ENCODE measurements at places on chromosomes 4 and X.

- DNase-seq = no peak
These were observed 285.5 kb downstream of the PDGFC start for GRCh38 chr4:156686120-156686519.

DNA sequence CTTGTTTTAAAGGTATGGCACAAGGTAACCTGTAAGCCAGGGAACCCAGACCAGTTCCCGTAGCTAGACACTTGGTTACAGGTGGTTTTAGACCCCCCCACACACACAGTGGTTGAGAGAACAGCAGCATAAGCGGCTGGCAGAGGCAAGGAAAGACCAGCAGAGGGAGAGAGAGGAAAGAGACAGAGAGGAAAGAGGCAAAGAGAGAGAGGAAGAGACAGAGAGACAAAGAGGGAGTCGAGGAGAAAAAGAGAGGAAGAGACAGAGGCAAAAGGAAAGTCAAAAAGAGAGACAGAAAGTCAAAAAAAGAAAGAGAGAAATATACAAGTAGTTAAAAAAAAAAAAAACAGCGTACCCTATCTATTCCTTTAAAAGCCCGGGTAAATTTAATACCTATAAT, 19.5 kb upstream of the PCSK1N start:
- DNase-seq = no peak

DNA sequence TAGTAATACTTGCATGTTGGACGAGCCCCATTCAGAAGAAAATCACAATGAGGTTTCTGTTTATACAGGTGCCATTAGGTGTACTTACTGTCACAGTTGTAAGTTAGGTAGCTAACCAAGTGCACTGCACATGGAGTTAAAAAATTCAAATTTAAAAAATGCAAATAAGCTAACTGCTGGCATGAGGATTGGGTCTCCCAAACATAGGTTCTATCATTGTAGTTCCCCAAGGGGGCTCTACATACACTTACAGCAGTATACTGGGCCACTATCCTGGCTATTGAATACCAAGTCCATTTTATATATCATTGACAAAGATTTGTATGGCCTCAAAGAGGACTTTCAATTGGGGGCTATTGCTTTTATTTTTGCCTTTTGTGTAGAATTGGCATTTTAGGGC, 153.4 kb downstream of the FMR1NB start:
- DNase-seq = no peak

- DNase-seq = no peak
These were observed 75.2 kb downstream of the JAKMIP1 start for GRCh38 chr4:6125103-6125651.

DNA sequence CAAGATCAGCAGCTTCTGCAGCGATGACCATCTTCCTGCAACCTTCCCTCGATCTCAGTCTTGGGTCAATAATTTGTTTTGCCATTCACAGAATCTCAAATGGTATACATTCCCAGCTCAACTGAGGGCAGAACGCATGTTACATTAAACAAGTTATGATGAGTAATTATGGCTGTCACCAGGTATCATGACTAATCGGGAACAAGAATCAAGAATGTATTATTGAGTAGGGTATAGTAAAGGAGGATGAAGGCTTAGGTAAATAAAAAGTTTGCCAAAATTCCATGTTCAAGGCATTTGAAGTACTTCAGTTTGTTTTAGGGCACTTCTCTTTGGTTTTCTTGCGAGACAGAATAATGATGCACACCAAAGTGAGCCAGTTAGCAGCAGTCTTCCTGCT, 194.1 kb downstream of the SH2D1A start:
- no peak for DNase-seq

- no peak for DNase-seq
These were observed 260.8 kb downstream of the BCOR start for GRCh38 chrX:39836802-39837420.

- no peak for DNase-seq
These were observed 368.3 kb upstream of the GNPDA2 start for GRCh38 chr4:45094684-45095083.

- DNase-seq = no peak
These were observed 41.3 kb downstream of the MND1 start for GRCh38 chr4:153385784-153386183.

DNA sequence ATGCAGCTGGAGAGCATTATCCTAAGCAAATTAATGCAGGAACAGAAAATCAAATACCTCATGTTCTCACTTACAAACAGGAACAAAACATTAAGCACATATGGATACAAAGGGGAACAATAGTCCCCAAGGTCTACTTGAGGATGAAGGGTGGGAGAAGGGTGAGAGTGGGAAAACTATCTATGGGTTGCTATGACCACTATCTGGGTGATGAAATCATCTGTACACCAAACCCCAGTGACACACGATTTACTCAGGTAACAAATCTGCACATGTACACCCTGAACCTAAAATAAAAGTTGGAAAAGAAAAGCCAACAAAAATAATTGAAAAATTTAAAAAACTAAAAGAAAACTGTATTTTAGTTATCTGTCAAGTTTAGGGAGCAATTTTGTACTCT, 5.9 kb downstream of the HPGD start:
- DNase-seq = no peak

DNA sequence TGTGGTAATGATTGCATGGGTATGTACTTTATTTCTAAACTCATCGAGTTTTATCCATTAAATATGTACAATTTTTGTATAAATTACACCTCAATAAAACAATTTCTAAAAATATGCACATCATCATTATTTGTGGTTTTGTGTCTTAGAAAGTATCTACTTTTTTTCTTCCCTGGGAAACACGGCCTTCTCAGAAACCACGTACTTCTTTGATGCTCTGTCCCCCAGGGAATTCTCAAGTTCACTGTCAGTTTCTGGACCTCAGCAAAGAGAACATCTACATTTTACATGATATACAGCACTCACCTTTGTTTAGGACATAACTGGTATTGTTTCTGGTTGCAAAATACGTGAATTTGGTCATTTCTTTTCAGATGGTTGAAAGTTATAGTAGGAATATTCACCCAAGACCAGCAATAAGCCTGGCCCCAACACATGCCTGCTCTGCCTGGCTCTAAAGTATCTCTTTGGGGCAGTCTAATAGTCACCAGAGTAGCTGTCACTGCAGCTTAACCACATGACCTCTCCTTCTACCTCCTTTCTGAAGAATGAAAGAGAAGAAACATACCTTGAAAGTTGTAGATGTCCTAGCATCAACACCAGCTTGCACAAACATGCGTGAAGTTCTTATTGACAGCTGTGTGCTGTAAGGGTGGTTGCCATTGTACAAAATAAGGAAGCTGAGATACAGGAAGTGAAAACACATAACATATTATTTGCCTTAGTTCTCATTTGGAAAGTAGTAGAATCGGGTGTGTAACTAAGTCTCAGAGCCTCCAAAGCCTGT, 48.4 kb upstream of the SPANXN4 start:
- no peak for DNase-seq

- no peak for DNase-seq
These were observed 380.7 kb downstream of the ADGRL3 start for GRCh38 chr4:61580721-61581377.

GRCh38 chr4:76712564-76712963, 185.4 kb downstream of the SOWAHB start:
- DNase-seq = no peak

- DNase-seq = peak; percentile 78
These were observed 80.7 kb downstream of the GPRIN3 start for GRCh38 chr4:89226665-89227574.

DNA sequence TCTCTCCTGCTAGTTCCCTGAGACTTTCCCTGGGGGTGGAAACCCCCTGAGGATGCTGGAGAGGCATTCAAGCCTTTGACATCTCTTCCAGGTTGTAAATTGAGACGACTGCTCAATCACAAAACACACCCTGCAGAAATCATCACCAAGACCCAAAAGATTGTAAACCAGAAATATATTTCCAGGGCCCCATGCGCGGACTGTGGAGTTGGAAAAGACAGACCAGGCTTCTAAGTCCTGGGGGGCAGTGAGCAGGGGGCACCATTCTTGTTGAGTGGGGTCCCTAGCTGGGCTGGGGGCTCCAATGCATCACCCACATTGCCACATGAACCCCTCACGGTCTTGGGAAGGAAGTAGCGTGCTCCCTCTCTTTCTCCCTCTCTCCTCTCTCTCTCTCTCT, 87.9 kb upstream of the C4orf50 start:
- DNase-seq = no peak

- no peak for DNase-seq
These were observed 23.4 kb downstream of the USP9X start for GRCh38 chrX:41108463-41109205.

GRCh38 chrX:106927023-106927422, 6.8 kb downstream of the CLDN2 start:
- no peak for DNase-seq

DNA sequence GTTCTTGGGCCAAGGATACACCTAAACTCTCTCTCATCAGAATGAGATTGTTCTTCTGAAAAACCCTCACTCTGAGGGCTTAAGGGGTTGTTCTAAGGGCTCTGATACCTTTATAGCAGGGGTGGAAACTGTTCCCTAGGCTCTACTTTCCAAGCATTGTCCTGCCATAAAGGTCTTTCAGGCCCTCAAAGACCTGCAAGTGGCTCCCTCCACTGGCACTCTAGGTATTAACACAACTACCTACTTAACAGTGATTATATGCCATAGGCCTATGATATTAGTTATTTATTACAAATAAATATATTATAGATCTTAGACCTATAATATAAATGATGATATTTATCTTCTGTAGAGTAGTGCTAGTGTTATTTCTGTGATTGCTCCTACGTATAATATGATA, 473.7 kb upstream of the RPS6KA3 start:
- DNase-seq = no peak

GRCh38 chrX:40855411-40855810, 120.1 kb upstream of the MED14 start:
- DNase-seq = no peak

DNA sequence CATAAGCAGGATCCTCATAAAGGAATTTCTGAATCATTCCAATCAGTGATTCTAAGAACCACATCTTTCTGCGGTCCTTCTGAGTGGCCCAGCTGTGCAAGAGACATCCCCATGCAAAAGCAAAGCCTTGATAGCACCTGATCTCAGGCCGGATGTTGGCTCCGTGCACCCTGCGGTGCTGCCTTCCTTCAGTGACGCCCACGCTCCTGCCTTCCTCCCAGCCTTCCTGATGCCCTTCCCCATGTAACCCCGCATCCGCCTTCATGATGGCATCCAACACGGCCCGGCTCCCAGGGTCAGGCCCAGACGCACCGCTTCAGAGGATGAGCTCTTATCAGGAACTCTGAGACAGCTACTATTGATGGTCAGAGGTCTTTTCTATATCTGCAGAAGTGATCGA, 20.4 kb upstream of the CYP4V2 start:
- no peak for DNase-seq

GRCh38 chr4:123919576-123920098, 523.0 kb downstream of the SPRY1 start:
- DNase-seq = no peak

GRCh38 chrX:125953814-125954213, 212.3 kb downstream of the DCAF12L2 start:
- DNase-seq = no peak

DNA sequence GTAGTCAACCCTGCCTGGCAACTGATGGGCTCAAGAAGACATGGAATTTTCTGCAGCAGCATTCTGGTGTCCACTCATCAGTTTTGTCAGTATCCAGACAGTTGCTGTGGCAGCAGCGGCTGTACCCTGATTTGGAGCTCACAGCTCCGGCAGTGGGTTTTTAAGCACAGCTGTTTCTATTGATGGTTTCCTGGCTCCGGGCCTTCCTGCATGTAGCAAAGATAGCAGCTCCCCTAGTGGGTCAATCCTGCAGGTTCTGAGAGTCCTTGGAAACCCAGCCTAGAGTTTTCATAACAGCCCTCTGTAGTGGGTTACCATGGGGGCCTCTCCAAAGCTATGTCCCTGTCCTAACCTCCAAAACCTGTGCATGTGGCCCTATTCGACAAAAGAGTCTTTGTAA, 84.0 kb upstream of the ATP6AP2 start:
- DNase-seq = no peak

GRCh38 chr4:64564126-64564525, 154.9 kb upstream of the TECRL start:
- no peak for DNase-seq

DNA sequence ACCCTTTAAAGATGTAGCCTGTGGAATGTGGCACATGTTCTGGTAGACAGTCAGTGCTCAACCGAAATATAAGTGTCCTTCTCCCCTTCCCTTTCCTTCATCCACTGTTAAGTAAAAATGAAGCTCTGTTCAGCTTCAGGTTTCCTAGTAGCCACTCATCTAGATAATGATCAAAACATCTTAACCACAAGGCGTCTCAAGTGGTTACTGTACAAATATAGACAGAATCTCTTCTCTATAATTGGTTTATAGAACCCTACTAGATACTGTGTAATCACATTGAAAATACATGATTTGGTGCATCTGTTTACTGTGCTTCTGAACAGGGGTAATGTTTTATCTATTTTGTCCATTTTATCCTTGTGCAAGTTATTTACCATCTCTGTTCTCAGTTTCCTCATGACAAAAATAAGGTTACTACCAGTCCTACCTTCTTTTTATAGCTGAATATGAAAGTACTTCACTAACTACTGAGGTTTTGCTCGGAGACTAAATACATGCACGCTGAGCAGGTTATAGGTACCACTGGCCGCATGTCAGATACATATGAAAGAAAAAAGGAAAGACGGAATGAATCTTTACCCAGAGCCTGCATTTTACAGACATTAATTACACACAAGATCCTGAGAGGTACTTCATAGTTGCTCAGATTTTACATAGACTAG, 20.3 kb upstream of the SLC25A4 start:
- DNase-seq = no peak

GRCh38 chr4:128286474-128287058, 1.0 kb downstream of the PGRMC2 start:
- no peak for DNase-seq

DNA sequence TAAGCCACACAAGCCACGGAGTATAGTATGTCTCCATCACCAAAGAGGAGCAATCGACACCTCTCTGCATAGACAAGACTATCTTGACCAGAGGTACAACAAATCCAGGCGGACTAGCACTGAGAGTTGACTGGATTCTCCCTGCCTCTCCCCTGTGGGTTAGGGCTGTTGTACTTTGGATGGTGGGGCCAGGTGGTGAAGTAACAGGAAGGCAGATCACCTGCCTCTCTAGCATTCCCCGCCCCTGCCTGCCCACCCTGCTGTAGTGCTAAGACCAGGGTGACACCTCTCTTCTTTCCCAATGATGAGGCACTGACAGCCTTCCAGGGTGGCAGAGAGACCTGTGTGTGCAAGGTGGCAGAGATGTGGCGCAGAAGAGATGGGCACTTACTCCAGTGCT, 47.5 kb upstream of the TRIM2 start:
- no peak for DNase-seq

- DNase-seq = no peak
These were observed 34.0 kb upstream of the RNF128 start for GRCh38 chrX:106692425-106693065.

DNA sequence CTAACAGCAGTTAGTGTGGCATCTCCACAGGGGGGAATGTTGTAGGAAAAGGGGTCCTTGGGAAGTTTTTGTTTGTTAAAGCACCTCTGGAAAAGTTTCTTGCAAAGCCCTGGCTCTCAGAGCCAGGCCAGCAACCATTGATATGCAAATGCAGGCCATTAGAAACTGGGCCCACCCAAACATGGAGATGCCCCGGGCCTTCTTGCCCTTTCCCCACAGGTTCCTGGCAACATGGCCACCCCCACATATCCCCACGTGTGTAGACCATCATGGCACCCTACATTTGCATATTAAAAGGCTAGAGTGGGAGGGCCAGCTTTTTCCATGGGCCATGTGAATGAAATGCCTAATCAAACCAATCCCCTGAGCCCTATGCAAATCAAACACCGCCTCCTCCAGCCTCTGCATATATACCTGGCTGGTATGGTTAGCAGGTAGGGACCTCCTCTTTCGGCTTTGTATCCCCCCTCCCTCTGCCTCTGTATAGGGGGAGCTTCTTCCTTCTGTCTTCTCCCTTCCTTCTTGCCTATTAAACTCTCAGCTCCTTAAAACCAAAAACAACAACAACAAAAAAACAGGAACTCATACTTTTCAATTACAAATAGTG, 44.0 kb upstream of the ZCCHC13 start:
- no peak for DNase-seq
